ENCODE measurements at places on chromosomes 12 and 14. TPM values are rescaled to one million over a fixed set of nuclear protein-coding genes. Genes with fewer than 3 reads are reported as not detected.

GRCh38 chr12:70246580-70246979 lies 3.3 kb downstream of the CNOT2 start:
- H3K27me3 ChIP-seq: no peaks in the 10 kb centered on the region
- DNase-seq: no peak
- H3K36me3 ChIP-seq: peaks cover 3% of the 10 kb centered on the region
- H3K4me3 ChIP-seq: peak overlapping the region; percentile 23
- no peak overlapping the region for H3K27ac ChIP-seq

- DNase-seq: no peak
- H3K27me3 ChIP-seq: no peaks in the 10 kb centered on the region
- no peaks in the 10 kb centered on the region for H3K4me1 ChIP-seq
- H3K36me3 ChIP-seq: no peaks in the 10 kb centered on the region
Observed at GRCh38 chr12:6288235-6288634, 22.2 kb upstream of the PLEKHG6 start.

- DNase-seq: no peak
- H3K4me1 ChIP-seq: peaks cover 40% of the 10 kb centered on the region
- H3K4me3 ChIP-seq: no peak overlapping the region
- H3K27me3 ChIP-seq: peaks cover 39% of the 10 kb centered on the region
Observed at GRCh38 chr12:53748072-53748840, 3.5 kb downstream of the CISTR start.

- H3K4me3 ChIP-seq: no peak overlapping the region
- no peaks in the 10 kb centered on the region for H3K4me1 ChIP-seq
- H3K27ac ChIP-seq: no peak overlapping the region
- no peaks in the 10 kb centered on the region for H3K27me3 ChIP-seq
- DNase-seq: no peak
- H3K36me3 ChIP-seq: no peaks in the 10 kb centered on the region
Observed at GRCh38 chr14:32472512-32473463, 143.7 kb downstream of the AKAP6 start.

DNA sequence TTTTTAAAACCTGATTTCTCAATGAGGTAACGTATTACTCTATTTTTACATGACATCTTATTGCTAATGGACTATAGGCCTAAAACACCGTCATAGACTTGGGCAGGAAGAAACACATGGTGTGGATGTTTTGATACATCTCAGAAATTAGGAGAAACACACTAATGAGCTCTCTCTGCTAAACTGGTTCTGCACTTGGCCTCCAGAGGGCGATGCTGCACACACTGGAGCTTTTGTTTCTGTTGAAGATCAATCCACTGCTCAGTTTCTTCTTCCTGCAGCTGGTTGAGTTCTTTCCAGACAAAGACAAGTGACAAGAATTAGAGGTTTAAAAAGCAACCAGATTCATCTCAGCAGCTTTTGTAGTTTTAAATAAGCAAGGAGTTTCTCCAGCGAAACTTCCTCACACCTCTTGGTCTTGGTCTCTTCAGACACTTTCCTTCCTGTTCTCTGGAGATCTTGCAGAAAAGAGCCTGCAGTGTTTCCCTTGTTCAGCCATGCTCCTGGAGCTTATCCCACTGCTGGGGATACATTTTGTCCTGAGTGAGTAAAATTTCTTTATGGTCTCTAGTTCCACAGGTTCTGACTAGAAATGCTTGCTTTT lies 178.5 kb upstream of the OR4E1 start:
- peak overlapping the region; percentile 80 for H3K4me3 ChIP-seq
- H3K27me3 ChIP-seq: peaks cover 9% of the 10 kb centered on the region
- peak overlapping the region; percentile 45 for H3K27ac ChIP-seq
- peak; percentile 49 for DNase-seq
- no peaks in the 10 kb centered on the region for H3K4me1 ChIP-seq

GRCh38 chr14:99951085-99951484 lies 114.1 kb upstream of the EVL start:
- H3K4me3 ChIP-seq: no peak overlapping the region
- no peaks in the 10 kb centered on the region for H3K27me3 ChIP-seq
- H3K27ac ChIP-seq: no peak overlapping the region
- peaks cover 8% of the 10 kb centered on the region for H3K4me1 ChIP-seq

- H3K27ac ChIP-seq: no peak overlapping the region
- no peaks in the 10 kb centered on the region for H3K36me3 ChIP-seq
- peak overlapping the region; percentile 22 for H3K4me3 ChIP-seq
Observed at GRCh38 chr14:72480464-72481243, 413.2 kb downstream of the DPF3 start.

GRCh38 chr12:66140731-66141130 lies 10.2 kb upstream of the LLPH start:
- no peak for DNase-seq
- no peak overlapping the region for H3K27ac ChIP-seq
- H3K27me3 ChIP-seq: no peaks in the 10 kb centered on the region
- peak overlapping the region; percentile 16 for H3K4me3 ChIP-seq
- no peaks in the 10 kb centered on the region for H3K4me1 ChIP-seq
- H3K36me3 ChIP-seq: peaks cover 90% of the 10 kb centered on the region

DNA sequence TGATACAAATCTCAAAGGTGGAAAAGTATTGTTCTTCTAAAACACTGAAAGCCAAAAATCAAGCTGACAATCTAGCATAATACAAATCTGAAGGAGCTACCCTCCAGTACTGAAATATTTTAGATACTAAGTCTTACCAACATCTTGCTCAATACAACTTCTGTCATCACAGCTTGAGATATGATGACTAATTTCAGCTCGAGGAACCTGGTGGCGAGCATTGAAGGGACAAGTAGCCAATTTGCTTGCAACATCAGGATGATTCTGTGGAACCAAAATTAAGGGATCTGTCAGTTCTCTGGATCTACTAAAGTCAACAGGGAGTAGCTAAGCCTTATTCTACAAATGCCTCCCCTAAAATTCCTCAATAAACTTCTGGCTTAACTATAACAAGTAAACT lies 10.4 kb downstream of the GTSF1 start:
- no peak for DNase-seq
- no peaks in the 10 kb centered on the region for H3K36me3 ChIP-seq
- no peak overlapping the region for H3K27ac ChIP-seq
- no peaks in the 10 kb centered on the region for H3K4me1 ChIP-seq
- H3K27me3 ChIP-seq: peaks cover 18% of the 10 kb centered on the region
- no peak overlapping the region for H3K4me3 ChIP-seq

GRCh38 chr12:12586879-12587675 lies 24.4 kb upstream of the DUSP16 start:
- DNase-seq: no peak
- peaks cover 13% of the 10 kb centered on the region for H3K4me1 ChIP-seq
- no peak overlapping the region for H3K4me3 ChIP-seq
- H3K27ac ChIP-seq: no peak overlapping the region
- no peaks in the 10 kb centered on the region for H3K27me3 ChIP-seq

- peak within 1 kb of the TSS; percentile 98 for H3K4me3 ChIP-seq
- no peaks in the 10 kb centered on the region for H3K36me3 ChIP-seq
Observed at GRCh38 chr12:9869307-9870161, at the start of gene CLEC2B. Gene CLEC2B, minus strand, starts transcription at chr12:9869354.

DNA sequence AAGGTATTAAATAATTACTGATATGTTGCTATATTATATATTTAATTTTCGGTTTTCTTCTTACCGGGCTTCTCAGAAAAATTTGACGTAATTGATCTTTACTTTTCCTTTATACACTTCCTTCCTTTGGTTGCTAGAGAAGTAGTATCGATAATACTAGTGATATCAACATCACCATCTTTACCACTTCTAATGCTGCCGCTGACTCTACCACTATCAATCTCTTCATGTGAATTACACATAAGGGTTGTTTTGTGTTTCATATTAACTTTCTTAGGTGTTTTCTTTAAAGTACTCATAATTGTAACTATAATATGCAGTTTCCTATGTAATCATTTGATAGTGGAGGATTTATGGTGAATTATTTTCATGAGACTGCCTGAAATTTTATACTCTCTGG lies 30.9 kb upstream of the KLRF1 start:
- H3K27ac ChIP-seq: peak overlapping the region; percentile 63
- DNase-seq: peak; percentile 9
- H3K36me3 ChIP-seq: no peaks in the 10 kb centered on the region
- no peaks in the 10 kb centered on the region for H3K27me3 ChIP-seq
- peak overlapping the region; percentile 68 for H3K4me3 ChIP-seq

DNA sequence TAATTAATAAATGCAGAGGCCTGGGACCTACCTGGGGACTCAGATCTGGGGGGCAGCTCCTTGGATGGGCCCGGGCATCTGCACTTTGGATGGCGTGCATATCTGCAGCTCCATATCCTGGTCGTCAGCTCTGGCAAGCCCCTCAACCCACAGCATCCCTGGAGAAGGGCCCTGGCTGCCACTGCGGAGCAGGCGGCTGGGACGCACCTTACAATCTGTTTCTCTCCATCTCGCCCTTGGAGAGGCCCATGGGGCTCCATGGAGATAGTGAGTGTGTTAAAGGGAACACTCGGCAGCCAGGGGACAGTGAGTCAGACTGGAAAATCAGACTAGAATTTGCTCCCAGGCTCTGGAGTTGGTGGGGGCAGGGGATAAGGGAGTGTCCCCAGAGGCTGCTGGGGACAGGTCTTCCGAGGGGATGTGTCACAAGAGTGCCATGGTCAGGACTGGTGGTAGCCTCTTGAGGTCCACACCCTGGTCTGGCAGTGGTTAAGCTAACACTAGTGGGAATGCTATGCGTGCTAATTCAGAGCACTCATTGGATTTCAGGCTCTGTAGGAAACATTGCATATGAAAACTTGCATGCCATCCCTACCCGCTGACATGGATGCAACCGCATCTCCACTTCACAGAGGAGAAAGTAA lies 21.5 kb downstream of the RFLNA start:
- H3K4me3 ChIP-seq: no peak overlapping the region
- no peaks in the 10 kb centered on the region for H3K36me3 ChIP-seq
- H3K27ac ChIP-seq: no peak overlapping the region
- DNase-seq: no peak
- no peaks in the 10 kb centered on the region for H3K4me1 ChIP-seq

- peak overlapping the region; percentile 61 for H3K27ac ChIP-seq
- peak overlapping the region; percentile 27 for H3K4me3 ChIP-seq
- peak; percentile 27 for DNase-seq
- no peaks in the 10 kb centered on the region for H3K27me3 ChIP-seq
- no peaks in the 10 kb centered on the region for H3K36me3 ChIP-seq
- peaks cover 13% of the 10 kb centered on the region for H3K4me1 ChIP-seq
Observed at GRCh38 chr14:63745858-63746425, 18.1 kb upstream of the SGPP1 start.

GRCh38 chr12:34244608-34245007 lies 222.3 kb downstream of the ALG10 start:
- no peak overlapping the region for H3K27ac ChIP-seq
- no peak overlapping the region for H3K4me3 ChIP-seq
- no peaks in the 10 kb centered on the region for H3K36me3 ChIP-seq
- DNase-seq: no peak
- no peaks in the 10 kb centered on the region for H3K27me3 ChIP-seq

DNA sequence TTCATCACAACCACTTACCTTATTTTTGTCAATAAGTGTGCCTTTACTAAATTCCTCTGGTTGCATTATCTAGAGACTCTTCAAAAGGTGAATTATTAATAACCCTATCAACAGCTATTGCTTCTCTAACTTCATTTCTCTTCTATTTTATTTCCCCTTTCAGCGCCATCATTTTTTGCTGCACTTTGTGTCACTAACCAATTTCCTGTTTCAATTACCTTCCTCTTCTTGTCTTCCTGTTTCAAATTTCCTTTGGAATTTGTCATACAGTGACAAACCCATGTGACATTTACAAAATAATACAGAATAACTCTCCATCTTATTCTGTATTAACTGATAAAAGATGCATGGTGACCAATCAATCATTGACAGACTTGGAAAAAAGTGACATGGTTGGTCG lies 12.2 kb upstream of the CLEC2A start:
- no peak overlapping the region for H3K27ac ChIP-seq
- peaks cover 8% of the 10 kb centered on the region for H3K27me3 ChIP-seq
- H3K4me3 ChIP-seq: no peak overlapping the region
- H3K4me1 ChIP-seq: peaks cover 10% of the 10 kb centered on the region
- DNase-seq: no peak

- no peaks in the 10 kb centered on the region for H3K4me1 ChIP-seq
- no peak for DNase-seq
- H3K4me3 ChIP-seq: no peak overlapping the region
- no peak overlapping the region for H3K27ac ChIP-seq
Observed at GRCh38 chr12:110966081-110966760, 45.8 kb upstream of the MYL2 start.

- H3K27me3 ChIP-seq: no peaks in the 10 kb centered on the region
- no peaks in the 10 kb centered on the region for H3K36me3 ChIP-seq
- H3K4me1 ChIP-seq: no peaks in the 10 kb centered on the region
- no peak for DNase-seq
- no peak overlapping the region for H3K27ac ChIP-seq
Observed at GRCh38 chr12:124174451-124175348, 120.2 kb upstream of the RFLNA start.

- H3K4me3 ChIP-seq: no peak overlapping the region
- H3K4me1 ChIP-seq: peaks cover 42% of the 10 kb centered on the region
- no peaks in the 10 kb centered on the region for H3K27me3 ChIP-seq
- H3K36me3 ChIP-seq: no peaks in the 10 kb centered on the region
- H3K27ac ChIP-seq: no peak overlapping the region
- no peak for DNase-seq
Observed at GRCh38 chr14:105192866-105193731, 12.0 kb upstream of the NUDT14 start.

- no peak for DNase-seq
- no peak overlapping the region for H3K4me3 ChIP-seq
- H3K27ac ChIP-seq: no peak overlapping the region
Observed at GRCh38 chr12:79191391-79191790, 326.8 kb downstream of the SYT1 start.

DNA sequence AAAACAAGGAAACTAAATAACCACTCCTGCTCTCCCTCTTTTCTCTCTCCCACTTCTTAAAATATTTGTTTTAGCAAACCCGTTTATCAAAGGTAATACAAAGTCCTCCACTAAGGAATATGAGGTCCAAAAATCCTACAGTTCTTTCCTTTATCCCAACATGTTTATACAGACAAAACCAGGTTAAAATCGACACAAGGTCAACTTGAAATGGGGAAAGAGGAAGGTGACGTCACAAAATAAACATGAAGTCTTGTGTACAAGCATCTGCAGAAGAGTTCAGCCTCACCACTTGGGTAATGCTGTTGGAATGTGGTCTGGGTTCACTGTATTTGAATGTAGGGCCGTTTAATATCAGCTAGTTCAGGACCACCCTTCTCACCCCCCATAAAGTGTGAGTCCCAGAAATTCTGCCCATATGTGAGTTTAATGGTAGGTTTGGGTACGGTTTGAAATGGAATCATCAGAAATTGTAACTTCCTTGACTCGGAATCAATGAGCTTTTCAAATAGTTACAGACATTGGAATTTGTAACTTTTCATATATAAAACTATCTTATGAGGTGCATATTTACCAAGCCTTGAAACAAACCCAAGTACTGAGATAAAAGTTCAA lies 120.0 kb upstream of the SLC38A2 start:
- H3K4me3 ChIP-seq: no peak overlapping the region
- H3K36me3 ChIP-seq: no peaks in the 10 kb centered on the region
- H3K4me1 ChIP-seq: no peaks in the 10 kb centered on the region
- H3K27ac ChIP-seq: no peak overlapping the region
- DNase-seq: no peak
- H3K27me3 ChIP-seq: no peaks in the 10 kb centered on the region

The FAM90A1 gene
- polyA plus RNA-seq: not detected

The ATL1 gene
- 1.6 TPM for polyA plus RNA-seq

The AHNAK2 gene
- polyA plus RNA-seq: not detected

The LRRC10 gene
- polyA plus RNA-seq: not detected

The MORN3 gene
- polyA plus RNA-seq: 6.9 TPM

The IL23A gene
- polyA plus RNA-seq: 12.2 TPM

The SELPLG gene
- 816 TPM for polyA plus RNA-seq

The GCN1 gene
- polyA plus RNA-seq: 17.0 TPM

The PTPRQ gene
- not detected for polyA plus RNA-seq

The ERP27 gene
- 6.3 TPM for polyA plus RNA-seq

The PNMA1 gene
- 54.1 TPM for polyA plus RNA-seq

The MMP19 gene
- not detected for polyA plus RNA-seq

The STRN3 gene
- 4.4 TPM for polyA plus RNA-seq

The TAS2R10 gene
- not detected for polyA plus RNA-seq

Measured in CD4-positive, CD25-positive, alpha-beta regulatory T cell (primary cell).